HT-29 (cell line): ENCODE measurements at places on chromosomes 1 and 21. TPM values are rescaled to one million over a fixed set of nuclear protein-coding genes. Genes with fewer than 3 reads are reported as not detected.

DNA sequence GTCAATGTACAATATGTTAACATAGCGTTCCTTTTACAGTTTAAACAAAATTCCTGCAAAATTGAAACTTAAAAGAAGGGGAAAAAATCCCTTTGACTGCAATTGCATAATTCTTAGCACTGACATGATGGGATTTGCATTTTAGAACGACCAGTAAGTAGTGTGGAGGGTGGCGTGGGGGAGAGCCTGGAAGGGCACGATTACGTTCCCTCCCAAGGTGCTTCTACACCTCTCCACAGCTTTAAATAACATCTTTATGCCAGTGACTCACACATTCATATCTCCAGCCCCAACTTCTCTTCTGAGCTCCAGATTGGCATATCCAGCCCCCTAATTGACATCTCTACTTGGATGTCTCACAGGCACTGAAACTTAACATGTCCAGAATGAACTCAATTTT, 64.3 kb downstream of the OLFML3 start:
- DNase-seq = no peak

DNA sequence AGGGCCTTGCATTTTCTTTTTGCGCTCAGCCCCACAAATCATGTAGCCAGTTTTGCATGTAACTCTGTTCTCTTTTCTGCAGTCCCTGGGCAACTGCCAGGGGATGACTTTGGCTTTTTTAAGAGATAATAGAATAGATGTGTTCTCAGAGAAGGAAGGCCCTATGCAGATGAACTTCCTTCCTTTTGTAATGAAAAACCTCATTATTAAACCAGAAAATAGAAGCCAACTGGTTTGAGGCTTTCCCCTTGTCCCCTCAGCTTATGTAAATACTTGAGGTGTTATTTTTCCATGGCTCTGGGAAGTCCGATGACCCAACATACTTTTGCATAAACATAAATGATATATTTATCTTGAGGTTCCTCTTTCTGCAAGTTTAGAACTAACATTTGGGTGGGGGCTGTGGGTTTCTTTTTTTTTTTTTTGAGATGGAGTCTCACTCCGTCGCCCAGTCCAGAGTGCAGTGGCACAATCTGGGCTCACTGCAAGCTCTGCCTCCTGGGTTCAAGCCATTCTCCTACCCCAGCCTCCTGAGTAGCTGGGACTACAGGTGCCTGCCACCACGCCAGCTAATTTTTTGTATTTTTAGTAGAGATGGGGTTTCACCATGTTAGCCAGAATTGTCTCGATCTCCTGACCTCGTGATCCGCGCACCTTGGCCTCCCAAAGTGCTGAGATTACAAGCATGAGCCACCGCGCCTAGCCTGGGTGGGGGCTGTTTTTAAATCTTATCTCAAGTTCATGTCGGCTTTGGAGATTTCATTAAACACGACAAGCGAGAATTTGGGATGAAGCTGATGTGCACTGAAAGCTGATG, 14.4 kb upstream of the FCRL5 start:
- DNase-seq = no peak

- no peak for DNase-seq
These were observed 392.3 kb upstream of the ADGRL2 start for GRCh38 chr1:81408419-81408818.

- no peak for DNase-seq
These were observed 688.4 kb downstream of the USP25 start for GRCh38 chr21:16418226-16418625.

TMOD4 gene
- not detected in 2 replicates for total RNA-seq
